ENCODE measurements at places on chromosomes 1 and 21. TPM values are rescaled to one million over a fixed set of nuclear protein-coding genes. Genes with fewer than 3 reads are reported as not detected.

The MSH4 gene
- total RNA-seq, result 0.11 TPM

The IGSF5 gene
- 4.3 TPM for total RNA-seq

The CFAP141 gene
- not detected for total RNA-seq

The SCNM1 gene
- total RNA-seq, result 14.7 TPM

The KANK4 gene
- total RNA-seq, result 0.63 TPM

The CR1 gene
- total RNA-seq, result 0.59 TPM

The KRTAP12-1 gene
- not detected for total RNA-seq

The PIGR gene
- total RNA-seq, result not detected

The KIAA0319L gene
- 95.0 TPM for total RNA-seq

The SMCP gene
- total RNA-seq, result not detected

The LCA5L gene
- total RNA-seq, result 1.5 TPM

The CR1L gene
- not detected for total RNA-seq

The MYBPH gene
- total RNA-seq, result not detected

The KIF26B gene
- 0.83 TPM for total RNA-seq

The CASQ1 gene
- 10.1 TPM for total RNA-seq

The ZFP69 gene
- total RNA-seq, result 2.0 TPM

The PCBP3 gene
- total RNA-seq, result 2.3 TPM

The LAPTM5 gene
- total RNA-seq, result 62.8 TPM

The LCE6A gene
- not detected for total RNA-seq

The PAPPA2 gene
- total RNA-seq, result 1.2 TPM

The PBXIP1 gene
- total RNA-seq, result 101 TPM

The LCE3D gene
- not detected for total RNA-seq

The URB1 gene
- 12.2 TPM for total RNA-seq

The ORC1 gene
- 0.28 TPM for total RNA-seq

The C1orf185 gene
- not detected for total RNA-seq

The CLCNKA gene
- not detected for total RNA-seq

The OPRD1 gene
- total RNA-seq, result not detected

The AIM2 gene
- not detected for total RNA-seq

The VWA5B1 gene
- 0.43 TPM for total RNA-seq

The UBXN10 gene
- total RNA-seq, result 7.3 TPM

The FCRL5 gene
- total RNA-seq, result 0.16 TPM

The SELL gene
- 2.2 TPM for total RNA-seq

The CDK18 gene
- 116 TPM for total RNA-seq

The OPTC gene
- not detected for total RNA-seq

The KRTAP12-2 gene
- not detected for total RNA-seq

The AVPR1B gene
- not detected for total RNA-seq

The RABGAP1L gene
- 148 TPM for total RNA-seq

The OR2AK2 gene
- total RNA-seq, result not detected

The NMNAT2 gene
- total RNA-seq, result 38.6 TPM

The ABCA4 gene
- total RNA-seq, result not detected

The CLIC4 gene
- total RNA-seq, result 236 TPM

The RPE65 gene
- not detected for total RNA-seq

The ERRFI1 gene
- total RNA-seq, result 34.5 TPM

The ICOSLG gene
- 1.1 TPM for total RNA-seq

The OR2T11 gene
- not detected for total RNA-seq

The OR2T10 gene
- not detected for total RNA-seq

The IFNLR1 gene
- total RNA-seq, result 3.7 TPM

The CLCA1 gene
- not detected for total RNA-seq

The SH2D5 gene
- not detected for total RNA-seq

The ATP1B1 gene
- total RNA-seq, result 200 TPM

The TEDDM1 gene
- total RNA-seq, result not detected

The GNG4 gene
- not detected for total RNA-seq

The SERINC2 gene
- total RNA-seq, result 0.70 TPM

The MYOM3 gene
- 241 TPM for total RNA-seq

The MTARC1 gene
- total RNA-seq, result 4.0 TPM

The EFNA3 gene
- 3.2 TPM for total RNA-seq

The KLHL20 gene
- 20.9 TPM for total RNA-seq

The FCGR2B gene
- total RNA-seq, result 8.1 TPM

Data from right atrium auricular region (tissue), 2 donors.